Effector CD4-positive, alpha-beta T cell (primary cell): ENCODE measurements at places on chromosomes 7 and 10.

DNA sequence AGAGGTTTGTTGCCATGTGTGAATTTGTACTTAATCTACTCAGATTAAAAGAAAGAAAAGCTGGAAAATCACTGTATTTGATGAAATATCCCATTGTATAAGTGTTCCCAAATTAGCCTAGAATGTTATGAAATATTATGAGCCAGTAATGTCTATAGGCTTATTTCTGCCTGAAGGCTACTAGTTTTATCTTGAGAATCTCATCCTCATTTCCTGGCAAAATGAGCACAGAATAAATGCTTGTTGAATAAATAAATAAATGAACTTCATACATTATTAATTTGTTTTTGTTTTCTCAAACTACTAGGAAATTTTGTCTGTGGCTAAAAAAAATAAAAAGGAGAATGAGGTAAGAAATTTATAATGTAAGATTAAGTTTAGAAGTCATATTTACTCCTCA, 25.5 kb downstream of the HELLS start:
- DNase-seq: no peak

DNA sequence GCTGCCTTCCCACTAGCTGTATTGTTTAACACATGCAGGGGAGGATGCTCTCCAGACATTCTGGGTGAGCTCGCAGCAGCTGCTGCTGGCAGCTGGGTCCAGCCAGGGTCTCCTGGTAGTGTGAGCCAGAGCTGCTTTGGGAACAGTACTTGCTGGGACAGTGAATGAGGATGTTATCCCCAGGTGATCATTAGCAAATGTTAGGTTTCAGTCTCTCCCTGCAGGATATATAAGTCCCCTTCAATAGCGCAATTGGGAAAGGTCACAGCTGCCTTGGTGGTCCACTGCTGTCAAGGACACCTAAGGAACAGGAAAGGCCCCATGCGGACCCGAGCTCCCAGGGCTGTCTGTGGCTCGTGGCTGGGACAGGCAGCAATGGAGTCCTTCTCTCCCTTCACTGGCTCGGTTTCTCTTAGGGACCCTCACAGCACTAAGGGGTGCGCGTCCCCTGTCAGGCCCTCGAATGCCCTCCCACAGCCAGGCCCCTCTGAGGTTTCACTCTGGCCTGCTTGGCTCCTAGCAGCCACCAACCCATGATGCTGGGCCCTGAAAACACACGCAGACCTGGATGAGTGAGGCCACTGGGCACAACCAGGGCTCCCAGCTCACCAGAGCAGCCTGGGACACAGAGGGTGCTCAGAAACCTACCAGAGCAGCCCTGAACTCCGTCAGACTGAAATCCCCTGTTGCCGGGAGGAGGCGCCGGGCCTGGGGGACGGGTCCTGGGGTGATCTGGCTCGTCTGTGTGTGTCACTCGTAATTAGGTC, 173.0 kb upstream of the LANCL2 start:
- DNase-seq: no peak

- DNase-seq: no peak
Measured at GRCh38 chr7:115851291-115851690, 179.3 kb downstream of the TFEC start.

DNA sequence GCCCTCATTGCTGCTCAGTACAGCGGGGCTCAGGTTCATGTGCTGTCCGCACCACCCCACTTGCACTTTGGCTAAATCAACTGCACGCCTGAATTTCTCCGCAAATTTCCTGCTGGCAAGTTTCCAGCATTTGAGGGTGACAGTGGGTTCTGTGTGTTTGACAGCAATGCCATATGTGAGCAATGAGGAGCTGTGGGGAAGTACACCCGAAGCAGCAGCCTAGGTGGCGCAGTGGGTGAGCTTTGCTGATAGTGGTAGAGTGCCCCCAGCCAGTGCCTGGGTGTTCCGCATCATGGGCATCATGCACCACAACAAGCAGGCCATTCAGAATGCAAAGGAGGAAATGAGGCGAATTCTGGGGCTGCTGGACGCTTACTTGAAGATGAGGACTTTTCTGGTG, 103.9 kb upstream of the POT1 start:
- DNase-seq: no peak

- DNase-seq: no peak
Measured at GRCh38 chr10:16646181-16647059, 124.7 kb upstream of the C1QL3 start.

DNA sequence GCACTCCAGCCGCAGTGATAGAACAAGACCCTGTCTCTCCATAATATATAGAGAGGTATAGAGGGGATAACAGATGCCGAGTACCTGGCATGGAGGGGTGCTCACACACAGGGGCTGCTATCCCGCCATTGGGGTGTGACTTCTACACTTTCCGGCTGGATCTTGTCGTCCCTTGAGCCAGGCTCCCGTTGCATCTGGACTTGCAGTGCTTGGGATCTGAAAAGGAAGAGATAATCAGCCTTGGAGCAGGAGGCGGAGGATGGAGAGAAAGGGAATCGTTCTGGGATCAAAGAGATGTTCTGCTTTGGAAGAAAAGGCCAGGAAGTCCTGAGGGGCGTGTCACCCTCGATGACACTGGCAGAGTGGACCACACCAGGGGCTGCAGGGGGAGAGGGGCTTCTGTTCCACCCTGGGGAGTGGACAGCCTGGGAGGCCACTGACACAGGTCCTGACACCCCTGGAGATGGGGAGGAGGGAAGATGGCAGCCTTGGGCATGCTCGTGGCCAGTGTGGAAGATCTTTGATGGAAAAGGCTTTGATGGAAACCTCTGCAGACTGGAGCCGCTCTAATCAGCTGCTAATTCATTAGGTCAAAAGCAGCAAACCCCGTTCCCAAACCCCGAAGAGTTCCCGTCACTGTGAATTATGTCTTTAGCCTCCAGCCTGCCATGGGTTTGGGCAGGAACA, 85.1 kb downstream of the CARD11 start:
- no peak for DNase-seq

DNA sequence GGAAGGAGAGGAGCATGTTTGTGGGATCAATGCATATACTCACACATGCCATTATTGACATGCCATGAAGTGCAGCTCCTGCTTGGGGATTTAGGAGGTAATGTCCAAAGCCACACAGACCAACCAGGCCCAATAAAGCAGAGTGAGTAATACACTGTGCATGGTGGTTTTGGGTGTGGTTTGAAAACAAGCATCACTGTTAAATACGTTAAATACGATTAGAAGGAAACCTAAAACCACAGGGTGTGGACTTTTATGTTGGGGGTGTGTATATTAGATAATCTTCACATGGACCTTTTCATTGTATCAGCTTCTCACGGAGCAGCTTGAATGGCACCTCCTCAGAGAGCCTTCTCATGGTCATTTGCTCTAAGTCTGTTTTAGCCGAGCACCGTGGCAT, 10.4 kb upstream of the EIF3A start:
- DNase-seq: peak; percentile 50

DNA sequence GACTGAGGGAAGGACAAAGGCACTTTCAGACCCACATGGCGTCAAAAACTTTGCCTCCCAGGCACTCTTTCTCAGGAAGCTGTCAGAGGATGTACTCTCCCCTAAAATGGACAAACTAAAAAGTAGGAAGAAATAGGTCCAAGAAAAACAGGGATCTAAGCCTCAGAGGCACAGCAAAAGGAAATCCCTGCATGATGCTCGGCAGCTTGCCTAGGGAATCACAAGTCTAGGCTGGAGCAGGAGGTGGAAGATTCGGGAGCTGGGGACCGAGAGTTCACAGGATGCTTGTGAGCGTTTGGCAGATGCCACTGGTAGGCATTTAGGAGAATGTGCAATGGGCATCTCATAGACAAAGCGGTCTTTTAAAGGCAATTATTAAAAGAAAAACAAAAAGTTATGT, 60.8 kb downstream of the ATXN7L1 start:
- DNase-seq: no peak

DNA sequence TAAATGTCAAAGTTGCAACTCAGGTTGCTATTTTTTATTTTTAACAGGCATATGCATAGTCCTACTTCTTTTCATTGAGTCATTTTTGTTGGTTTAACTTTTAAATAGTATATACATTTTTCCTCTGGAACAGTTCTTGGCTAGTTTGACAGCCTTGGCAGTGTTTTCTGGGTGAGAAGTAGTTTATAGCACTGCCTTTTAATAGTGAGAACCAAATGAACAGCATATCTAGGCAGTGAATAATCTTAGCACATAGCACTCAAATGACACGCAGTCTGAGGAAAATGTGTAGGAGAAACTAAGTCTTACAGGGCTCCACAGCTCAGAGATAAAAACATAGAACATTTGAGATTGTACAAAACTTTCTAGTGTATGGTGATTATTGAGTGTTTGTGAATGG, 265.5 kb upstream of the POT1 start:
- no peak for DNase-seq

DNA sequence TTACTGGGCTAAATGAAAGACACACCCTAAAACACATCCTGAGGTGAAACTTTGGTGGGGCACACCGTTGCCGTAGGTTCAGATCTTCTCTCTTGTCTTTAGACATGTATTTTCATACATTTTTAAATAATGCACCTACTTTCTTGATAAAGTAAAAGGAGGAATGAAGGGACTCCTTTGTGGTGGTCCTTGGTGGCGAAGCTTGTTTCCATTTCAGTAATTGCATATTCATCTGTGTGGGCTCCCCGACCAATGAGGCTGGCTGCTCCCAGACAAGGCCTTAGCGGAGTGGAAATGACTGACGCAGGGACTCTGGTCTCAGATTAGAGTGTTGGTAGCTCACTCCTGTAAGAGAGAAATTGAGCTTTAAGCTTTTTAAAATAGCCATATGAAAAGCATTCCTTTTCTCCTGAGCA, 815 bp downstream of the CCSER2 start:
- DNase-seq: peak; percentile 21
